ENCODE measurements at places on chromosomes 1 and 21.

DNA sequence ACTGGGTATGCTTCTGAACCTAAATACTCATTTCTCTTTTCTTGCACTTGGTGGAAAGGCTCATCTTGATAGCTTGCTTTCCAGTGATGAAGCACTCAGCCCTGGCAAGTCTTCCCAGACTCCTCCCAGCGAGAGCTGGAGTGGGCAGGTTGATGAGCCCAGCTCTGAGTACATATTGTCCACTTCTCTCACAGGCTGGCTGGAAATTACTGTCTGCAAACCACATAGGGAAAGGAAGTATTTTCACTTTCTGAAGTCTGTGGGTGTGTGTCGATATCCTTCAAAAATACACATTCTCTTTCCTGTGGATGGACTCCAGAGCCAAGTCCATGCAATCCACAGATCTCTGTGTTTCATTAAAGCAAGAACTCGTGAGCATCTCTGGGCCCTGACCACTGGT is 38.7 kb upstream of the CNTN2 start:
- no peak for DNase-seq

DNA sequence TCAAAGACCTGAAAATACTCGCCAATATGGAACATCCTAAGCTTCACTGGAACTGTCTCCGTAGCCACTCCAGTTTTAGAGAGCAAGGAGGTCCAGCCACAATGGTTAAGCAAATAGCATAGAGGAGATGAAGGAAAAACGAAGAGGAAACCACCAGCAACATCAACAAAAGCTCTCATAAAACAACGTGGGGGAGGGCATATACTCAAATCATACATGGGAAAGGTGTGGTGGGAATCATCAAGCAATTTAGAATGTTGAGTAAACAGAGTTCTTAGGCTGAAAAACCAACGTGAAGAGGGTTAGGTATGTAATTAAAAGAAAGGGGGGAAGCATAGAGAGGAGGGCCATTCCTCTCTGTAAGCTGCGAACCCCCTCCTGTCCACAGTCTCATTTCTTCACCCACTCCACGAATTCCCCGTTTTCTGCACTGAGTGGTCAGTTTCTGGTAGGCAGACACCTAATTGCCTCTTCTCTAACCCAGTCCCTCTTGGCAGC is 1.0 kb downstream of the TMEM59 start:
- no peak for DNase-seq

DNA sequence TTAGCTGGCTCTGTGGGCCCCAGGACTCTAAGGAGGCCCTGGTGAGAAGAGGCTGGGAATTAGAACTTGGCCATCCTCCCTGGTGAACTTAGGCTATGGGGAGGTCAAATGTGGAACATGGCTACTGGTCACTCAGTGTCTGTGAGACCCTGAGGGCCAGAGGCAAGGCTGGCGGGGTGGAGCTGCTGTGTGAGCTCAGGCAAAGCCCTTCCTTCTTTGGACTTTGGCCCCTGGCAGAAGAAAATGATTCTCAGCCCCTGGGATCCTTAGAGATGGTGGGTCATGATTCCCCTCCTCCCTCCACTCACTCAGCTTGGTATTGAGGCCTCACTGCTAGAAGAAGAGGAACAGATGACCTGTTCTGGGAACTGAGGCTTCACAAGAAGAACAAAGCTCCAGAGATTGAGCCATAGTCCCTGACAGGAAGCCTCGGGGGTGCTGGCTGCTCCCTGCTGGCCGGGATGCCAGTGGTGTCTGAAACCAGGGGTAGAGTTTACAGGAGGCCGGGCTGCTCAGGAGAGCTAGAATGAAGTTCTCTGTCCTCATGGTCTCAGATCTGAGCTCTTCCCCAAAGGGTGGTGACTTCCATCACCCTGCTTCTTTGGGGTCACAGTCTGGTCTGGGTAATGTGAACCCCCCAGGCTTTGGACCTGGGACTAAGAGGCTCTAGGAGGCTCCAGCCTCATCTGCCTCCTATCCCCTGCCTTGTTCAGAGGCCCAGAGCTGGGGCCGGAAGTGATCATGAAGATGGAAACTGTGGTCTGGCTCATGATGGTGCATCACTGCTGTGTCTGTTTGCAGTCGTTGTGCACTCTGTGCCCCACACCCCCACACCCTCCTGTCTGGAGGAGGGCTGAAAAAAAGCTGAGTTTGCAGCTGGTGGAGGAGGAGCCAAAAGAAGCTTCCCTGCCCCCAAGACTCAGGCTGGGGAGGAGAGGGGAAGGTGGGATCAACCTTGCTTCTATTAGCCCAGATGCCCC is 905 bp downstream of the BTBD19 start:
- DNase-seq: peak; percentile 89

- no peak for DNase-seq
These were observed 13.9 kb upstream of the MRPL55 start for GRCh38 chr1:228122921-228123441.

- no peak for DNase-seq
These were observed 61.4 kb downstream of the EIF2B3 start for GRCh38 chr1:44924835-44925464.

- DNase-seq: peak; percentile 47
These were observed 437 bp upstream of the HSPG2 start for GRCh38 chr1:21937372-21938121.

- no peak for DNase-seq
These were observed 353.9 kb upstream of the C1orf174 start for GRCh38 chr1:4253935-4254334.

DNA sequence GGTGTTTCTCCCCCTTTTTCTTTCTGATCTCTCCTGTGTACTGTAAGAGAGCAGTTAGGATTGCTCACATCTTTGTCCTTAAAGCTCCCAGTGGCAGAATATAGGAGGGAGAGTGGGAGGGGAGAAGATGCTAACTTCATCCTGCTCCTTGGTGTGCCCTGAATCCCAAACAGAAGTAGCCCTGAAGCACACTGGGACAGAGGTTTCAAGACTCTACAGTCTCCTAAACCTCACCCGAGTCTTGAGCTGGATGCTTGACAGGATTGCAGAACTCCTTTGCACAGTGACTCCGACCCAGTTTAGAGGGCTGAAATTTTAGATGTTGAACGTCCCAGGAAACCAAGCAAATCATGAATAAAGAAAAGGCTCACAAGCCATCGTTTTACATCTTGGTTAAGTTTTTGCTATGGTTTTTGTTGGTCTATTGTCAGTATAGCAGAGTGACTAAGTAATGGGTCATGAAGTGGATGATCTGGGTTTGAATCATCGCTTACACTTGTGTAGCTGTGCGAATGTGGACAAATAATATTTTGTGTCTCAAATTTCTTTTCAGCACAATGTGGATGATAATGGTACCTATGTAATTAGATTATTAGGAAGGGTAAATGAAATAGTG is 37.5 kb downstream of the XCL2 start:
- DNase-seq: no peak
